ENCODE measurements at places on chromosomes 13 and 19. TPM values are rescaled to one million over a fixed set of nuclear protein-coding genes. Genes with fewer than 3 reads are reported as not detected.

DNA sequence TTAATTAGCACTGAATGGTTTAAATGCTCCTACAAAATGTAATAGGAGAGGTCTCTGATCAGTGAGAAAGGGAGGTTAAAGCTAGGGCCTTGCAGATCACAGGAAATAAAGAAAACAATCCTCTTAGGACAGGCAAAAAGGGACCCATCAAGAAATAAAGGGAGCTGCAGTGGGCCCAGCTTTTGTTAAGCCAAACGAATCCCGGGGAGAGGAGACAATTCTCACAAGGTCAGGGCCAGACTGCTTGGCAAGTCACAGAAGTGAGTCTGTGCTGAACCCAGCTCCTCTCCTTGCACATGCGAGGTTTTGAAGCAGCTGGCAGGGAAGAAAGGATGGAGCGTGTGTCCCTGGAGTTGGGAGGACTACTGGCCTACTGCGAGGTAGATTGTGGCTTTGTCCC is 285.8 kb downstream of the COG6 start:
- ATAC-seq = no peak

DNA sequence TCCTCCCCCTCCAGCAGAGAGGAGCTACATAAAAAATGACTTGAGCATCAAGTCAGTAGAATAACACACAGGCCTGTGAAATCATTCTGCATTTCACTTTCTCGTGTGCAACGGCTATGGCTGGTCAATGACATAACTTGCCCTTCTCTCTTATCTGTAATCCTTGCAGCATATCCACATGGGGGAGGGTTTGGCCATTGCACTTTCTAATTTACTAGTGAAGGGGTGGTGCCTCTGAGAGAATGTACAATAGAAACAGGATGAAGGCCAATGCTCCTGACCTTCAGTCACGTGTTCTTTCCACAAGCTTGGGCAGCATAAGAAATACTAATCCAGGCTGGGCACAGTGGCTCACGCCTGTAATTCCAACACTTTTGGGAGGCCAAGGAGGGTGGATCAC is 641.0 kb upstream of the ARGLU1 start:
- no peak for ATAC-seq

DNA sequence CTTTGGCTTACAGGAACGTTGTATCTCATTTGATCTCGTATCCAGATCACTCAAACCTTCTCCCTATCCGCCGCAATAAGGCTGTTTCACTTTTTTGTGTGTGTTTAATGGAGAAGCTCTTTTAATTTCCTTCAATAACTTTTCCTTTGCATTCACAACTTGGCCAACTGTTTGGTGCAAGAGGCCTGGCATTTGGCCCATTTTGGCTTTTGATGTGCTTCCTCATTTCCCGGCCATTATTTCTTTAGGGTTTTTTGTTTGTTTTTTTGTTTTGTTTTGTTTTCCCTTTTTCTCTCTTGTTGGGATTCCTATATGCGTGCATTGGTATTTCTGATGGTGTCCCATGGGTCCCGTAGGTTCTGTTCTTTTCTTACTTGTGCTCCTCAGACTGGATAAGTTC is 6.1 kb upstream of the UPF3A start:
- no peak for ATAC-seq

DNA sequence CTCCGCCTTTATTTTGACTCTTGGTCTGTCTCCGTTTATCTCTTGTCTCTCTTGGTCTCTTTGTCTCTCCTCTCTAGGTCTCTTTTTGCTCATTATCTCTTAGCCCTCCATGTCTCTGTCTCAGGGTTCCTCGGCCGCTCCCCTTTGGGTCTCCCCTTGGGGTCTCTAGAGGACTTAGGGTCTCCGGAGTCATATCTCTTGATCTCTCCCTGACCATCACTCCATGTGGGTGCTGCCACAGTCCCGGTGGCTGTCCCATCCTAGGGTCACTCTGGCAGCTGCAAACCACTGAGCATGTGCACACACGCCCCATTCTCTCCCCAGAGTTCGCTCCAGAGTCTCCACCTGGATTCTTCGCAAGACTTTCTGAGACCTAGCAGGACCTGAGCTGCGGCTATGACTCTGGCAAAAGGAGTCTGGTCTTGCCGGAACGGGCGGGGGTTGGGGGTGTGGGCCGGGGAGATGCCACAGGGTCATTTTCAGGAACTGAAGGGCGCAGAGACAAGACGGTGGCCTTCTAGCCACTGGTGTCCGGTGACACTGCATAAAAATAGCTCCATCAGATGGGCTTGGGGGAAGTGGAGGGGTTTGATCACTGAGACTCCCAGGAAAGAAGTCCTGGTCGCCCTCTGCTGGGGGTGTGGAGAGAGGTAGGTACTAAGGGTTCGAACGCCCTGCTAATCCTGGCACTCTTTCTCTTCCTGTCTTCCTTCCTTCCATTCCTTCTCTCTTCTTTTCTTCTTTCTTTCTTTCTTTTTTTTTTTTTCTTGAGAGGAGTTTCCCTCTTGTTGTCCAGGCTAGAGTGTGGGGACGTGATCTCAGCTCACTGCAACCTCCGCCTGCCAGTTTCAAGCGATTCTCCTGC is 1.2 kb upstream of the KCNA7 start:
- ATAC-seq = no peak

DNA sequence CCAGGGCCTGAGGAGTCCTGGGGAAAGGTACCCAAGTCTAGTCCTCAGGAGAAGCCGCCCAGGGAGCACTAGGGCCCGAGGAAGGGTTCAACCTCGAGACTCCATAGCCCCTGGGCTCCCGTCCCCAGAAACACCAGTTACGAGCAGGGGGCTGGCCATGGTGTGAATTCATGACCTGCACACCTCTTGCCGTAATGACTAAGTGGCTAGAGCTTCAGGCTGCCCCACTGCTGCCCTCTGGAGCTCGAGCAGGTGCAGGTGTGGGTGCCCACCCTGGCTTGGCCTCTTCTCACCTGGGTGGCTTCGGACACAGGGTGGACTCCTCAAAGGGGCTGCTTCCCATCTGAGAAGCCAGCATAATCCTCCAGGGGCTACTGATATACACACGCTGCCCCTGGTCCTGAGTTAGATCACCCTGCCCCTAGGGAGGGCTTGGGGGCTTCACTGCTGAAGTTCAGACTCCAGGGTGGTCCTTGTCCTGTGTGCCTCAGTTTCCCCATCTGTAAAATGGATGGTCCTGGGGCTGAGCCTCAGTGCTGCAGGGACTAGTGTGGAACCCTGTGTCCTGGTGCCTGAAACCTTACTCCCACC is 13.6 kb downstream of the SPC24 start:
- no peak for ATAC-seq

The HRC gene
- 55.7 TPM for total RNA-seq

The FUT6 gene
- total RNA-seq = 0.67 TPM

The ZBTB45 gene
- total RNA-seq = 10.4 TPM

The PRRG2 gene
- total RNA-seq = 0.94 TPM

The PINLYP gene
- total RNA-seq = 1.8 TPM

The SIGLEC8 gene
- not detected for total RNA-seq

All from motor neuron (in vitro differentiated cells).